ENCODE measurements at places on chromosomes 2 and 18.

- no peak for DNase-seq
Observed at GRCh38 chr2:134152045-134153010, 101.5 kb upstream of the MGAT5 start.

GRCh38 chr2:172063446-172063845 is 21.9 kb upstream of the DLX1 start:
- DNase-seq = no peak

DNA sequence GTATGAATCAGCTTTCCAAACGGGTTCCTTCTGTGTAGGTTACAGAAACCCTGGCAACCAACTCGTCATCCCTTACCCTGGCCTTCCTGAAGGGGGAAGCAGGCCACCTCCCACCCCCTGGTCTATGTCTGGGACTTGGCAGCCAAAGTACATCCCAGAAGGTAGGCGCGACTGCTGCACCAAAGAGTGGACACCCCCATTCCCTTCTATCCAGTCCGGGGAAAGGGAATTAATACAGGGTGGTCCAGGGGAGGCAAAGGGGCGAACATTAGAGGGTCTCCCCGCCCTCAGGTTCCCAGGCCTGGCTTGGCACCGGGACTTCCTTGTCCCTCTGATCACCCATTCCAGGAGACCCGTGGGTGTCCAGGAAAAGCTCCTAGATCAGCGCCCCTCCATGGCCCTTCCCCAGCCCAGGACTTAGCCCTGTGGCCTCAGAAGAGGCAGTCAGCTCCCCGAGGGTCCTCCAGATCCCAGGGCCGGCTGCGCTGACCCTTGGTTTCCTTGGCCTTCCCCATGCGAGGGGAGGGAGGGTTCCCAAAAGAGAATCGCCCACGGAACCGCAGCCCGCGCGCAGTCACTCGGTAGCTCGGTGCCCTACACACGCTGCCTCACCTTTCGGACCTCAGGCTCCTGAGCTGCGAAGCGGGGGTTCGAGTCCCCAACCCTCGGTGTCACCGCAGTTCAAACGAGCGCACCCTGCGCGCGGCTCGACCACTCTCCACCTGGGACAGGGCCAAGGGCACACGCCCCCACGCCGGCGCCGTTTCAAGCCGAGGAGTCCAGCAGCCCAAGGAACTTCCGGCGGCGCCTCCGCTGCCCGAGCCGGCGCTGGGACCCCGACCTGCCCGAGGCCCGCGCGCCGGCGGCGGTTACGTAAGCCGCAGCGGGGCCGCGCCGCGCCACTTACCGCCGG is at the start of gene PER2:
Gene PER2 (minus strand): TSS at position 874 of the 913 bp plus-strand sequence. CDS start 10,674 bp downstream, outside the sequence.
- DNase-seq = peak; percentile 84

GRCh38 chr2:134718023-134718816 is 580 bp downstream of the TMEM163 start:
- DNase-seq = no peak

DNA sequence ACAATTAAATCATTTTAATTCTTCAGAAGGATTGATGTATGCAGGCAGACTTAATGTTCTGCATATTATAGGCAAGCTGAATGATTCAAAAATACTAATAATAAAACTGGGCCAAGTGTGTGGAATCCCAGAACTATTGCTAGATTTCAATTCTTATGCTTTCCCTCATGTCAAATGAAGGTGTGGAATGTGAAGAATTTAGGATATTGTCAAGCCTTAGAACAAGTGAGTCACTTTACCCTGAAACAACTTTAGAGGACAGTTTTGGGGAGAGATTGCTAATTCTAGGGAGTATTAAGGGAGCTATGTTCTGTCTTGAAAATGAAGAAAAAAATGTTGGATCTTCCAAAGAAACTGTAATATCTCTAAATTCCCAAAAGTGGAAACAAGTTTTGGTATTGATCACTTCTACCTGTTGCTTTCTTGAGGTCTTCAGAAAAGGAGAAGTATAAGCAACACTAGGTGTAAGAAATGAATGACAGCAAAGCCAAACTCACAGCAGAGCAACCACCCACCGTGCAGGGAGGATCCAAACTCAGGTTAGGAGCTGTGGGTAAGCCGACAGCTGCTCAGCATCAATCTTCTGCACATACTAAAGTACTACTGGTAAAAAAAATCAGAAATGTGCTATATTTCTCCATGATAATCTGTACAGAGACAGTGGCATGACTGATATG is 818.1 kb downstream of the SLC4A3 start:
- DNase-seq = peak; percentile 16

DNA sequence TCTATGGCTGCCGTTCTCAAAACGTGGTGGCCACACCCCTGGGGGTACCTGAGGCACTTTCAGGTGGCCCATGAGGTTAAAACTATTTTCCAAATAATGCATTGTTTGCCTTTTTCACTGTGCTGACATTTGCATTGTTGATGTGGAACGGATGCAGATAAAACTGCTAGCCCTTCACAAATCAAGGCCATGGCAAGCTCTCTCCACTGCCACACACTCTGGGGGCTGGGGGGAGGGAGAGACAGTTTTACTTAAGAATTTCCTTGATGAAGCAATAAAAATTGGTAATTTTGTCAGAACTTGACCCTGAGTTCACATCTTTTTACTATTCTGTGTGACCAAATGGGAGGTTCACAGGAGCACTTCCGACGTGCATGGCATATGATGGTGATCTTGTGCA is 22.0 kb upstream of the TGIF1 start:
- no peak for DNase-seq

DNA sequence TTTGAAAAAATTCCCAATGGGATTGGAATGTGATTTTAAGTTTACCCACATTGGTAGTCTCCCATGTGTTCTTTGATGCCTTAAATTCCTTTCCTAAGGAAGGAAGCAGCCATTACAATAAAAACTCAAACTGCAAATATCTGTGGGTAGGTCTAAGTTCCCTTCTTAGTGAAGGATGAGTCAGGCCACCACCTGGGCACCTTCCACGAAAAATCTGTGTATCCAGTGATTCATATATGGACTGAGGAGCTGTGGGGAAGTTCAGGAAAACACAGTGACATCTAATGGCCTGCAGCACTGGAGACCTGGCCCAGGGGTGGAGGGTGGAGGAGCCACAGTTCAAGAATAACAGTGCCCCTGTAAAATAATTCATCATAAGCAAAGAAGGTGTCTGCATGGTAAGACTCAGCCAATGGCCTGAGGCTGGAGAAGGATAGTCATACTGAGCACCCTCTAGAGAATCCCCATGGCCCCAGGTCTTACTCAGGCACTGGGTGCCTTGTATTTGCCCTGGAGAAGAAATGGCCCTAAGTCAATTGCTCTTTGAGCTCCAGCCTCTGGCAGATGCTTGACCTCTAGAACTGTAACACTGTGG is 248.6 kb downstream of the SP3 start:
- DNase-seq = no peak

- no peak for DNase-seq
Observed at GRCh38 chr2:8622924-8623465, 58.9 kb upstream of the ID2 start.

- peak; percentile 55 for DNase-seq
Observed at GRCh38 chr2:219687272-219687671, 59.8 kb downstream of the SLC4A3 start.

- DNase-seq = peak; percentile 70
Observed at GRCh38 chr18:12038639-12039539, 54.8 kb upstream of the ANKRD62 start.

- DNase-seq = peak; percentile 54
Observed at GRCh38 chr2:177161741-177162460, 50.7 kb upstream of the HNRNPA3 start.

GRCh38 chr2:212145121-212145520 is 393.5 kb downstream of the ERBB4 start:
- peak; percentile 55 for DNase-seq

- no peak for DNase-seq
Observed at GRCh38 chr2:37367310-37367709, 22.9 kb downstream of the QPCT start.

DNA sequence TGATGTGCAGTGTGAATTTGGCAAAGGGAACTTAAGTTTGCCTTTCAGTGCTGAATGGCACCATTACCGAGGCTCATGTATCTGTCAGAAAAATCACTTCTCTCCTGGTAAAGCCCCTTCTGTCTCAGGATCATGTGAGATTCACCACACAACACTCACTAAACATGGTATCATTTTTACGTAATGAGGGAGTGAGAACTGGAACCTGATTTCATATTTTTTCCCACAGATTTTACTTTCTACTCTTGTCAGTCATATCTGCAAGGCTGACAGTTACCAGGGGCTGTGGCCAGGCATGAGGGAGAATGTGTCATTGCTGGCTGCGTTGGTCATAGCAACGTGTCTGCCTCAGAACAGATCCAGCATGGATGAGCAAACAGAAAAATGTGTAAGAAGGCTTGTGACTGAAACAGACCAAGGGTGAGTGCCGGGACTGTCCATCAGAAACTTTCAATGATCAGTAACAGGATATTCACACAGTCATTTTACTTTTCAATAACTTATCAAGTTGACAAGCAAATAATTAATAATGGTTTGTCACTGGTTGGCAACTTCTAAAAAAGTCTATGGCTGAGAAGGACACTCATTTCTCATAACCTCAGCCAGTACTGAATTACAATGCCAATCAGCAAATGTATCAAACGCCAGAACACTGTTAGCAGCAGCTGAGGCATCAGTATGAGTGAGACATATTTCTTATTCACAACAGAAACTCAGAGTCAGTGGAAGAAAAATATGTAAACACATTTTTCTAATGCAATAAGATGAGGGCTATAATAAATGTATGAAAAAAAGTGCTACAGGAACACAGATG is 100.5 kb downstream of the CDC42EP3 start:
- peak; percentile 97 for DNase-seq

DNA sequence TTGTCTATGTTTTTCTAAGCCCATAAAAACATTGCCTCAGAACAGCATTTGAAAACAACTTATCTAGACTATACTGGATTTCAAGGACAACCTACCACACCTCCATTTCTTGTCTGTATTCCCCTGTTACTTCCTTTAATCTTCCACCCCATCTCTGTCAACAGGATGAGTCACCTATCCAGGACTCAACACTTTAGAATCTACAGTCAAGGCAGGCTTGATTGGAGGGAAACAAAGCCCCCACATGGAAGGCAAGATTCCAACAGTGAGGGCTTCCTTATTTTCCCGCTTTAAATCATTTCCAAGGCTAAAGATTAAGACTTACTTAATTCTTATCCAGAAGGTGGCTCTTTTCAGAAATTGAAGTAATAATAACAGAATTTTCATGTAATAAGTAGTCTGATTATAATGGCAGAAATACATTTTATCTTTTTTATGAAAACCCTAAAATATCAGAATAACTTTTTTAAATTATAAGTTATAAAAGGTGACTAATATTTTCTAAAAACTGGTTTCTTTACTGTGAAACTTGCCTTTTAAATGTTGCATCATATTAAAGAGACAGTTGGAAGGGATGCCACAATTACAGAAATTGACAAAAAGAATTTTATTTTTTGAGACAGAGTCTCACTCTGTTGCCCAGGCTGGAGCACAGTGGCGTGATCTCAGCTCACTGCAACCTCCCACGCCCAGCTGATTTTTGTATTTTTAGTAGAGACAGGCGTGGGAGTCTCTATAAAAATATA is 138.7 kb upstream of the CCDC150 start:
- peak; percentile 60 for DNase-seq

DNA sequence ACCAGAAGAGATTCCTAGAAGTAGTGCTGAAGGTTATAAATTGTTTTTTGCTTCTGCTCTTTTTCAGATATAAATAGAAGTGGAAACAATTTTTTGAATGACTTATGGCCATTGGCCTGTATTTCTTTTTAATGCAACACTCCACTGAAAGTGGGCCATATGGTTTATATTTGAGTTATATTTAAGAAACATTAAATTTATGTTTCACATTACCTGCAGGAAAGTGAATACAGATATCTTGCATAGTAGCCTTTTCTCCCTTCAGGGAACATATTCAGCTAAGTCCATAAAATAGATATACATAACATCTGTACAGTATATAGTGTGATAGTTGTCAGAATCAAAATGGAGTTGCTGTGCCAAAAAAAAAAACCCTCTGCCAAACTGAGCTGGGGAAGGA is 53.1 kb upstream of the EFEMP1 start:
- no peak for DNase-seq

GRCh38 chr2:189751080-189751658 is 11.4 kb downstream of the OSGEPL1 start:
- peak; percentile 45 for DNase-seq

GRCh38 chr2:173359231-173359630 is 4.6 kb downstream of the CDCA7 start:
- DNase-seq = no peak

- no peak for DNase-seq
Observed at GRCh38 chr18:10895976-10896375, 253.4 kb downstream of the PIEZO2 start.

DNA sequence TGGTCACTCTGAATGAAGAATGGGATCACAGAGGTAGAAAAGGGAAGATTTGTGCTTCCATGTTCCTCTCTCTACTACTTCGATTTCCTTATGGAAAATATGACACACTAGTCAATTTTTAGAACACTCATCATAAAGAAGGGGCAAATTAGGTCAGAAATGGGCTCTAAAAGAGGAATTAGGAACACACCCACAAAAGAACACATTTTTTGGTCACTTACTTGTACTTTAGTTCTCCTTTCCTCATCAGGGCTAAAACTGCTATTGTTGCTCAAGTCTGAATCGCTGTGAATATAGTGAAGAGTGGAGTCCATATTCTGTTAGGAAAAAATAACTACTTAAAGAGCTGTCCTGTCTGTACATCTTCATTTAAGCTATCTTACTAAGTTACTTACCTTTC is 52.6 kb downstream of the PPP4R1 start:
- DNase-seq = no peak

DNA sequence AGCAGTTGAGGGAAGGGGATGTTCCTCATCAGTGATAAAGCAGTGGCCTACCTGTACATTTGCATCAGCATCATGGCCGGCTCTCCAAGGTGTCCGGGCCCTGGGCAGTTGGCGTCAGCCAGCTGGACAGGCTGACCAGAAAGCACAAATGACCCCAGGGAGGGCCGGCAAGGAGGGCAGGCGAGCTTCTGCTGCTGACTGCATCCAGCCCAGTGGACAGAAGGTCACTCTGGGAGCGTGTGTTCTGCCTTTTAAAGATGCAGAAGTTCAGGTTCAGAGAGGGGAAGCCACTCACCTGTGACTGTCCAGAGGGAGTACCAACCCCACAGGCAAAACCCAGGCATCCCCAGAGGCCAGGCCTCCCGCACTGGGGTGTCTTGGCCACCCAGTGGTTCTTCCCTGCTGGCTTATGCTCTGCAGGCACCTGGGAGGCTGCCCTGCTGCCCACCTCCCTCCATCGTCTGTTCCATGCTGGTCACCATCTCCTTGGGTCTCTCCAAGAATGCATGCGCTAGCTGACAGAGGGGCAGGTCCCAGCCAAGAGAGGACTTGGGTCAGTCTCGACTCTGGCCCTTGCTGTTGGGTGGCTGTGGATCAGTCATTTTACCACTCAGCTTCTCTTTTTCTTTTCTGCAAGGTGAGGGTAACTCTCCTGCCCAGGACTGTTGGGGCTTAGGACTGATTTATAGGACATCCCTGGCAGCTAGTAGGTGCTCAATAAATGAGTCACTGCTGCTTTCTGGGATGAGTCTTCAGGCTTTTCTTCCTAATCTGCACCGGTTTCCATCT is 89.9 kb downstream of the INHBB start:
- no peak for DNase-seq
